ENCODE measurements at places on chromosomes 5 and 9.

DNA sequence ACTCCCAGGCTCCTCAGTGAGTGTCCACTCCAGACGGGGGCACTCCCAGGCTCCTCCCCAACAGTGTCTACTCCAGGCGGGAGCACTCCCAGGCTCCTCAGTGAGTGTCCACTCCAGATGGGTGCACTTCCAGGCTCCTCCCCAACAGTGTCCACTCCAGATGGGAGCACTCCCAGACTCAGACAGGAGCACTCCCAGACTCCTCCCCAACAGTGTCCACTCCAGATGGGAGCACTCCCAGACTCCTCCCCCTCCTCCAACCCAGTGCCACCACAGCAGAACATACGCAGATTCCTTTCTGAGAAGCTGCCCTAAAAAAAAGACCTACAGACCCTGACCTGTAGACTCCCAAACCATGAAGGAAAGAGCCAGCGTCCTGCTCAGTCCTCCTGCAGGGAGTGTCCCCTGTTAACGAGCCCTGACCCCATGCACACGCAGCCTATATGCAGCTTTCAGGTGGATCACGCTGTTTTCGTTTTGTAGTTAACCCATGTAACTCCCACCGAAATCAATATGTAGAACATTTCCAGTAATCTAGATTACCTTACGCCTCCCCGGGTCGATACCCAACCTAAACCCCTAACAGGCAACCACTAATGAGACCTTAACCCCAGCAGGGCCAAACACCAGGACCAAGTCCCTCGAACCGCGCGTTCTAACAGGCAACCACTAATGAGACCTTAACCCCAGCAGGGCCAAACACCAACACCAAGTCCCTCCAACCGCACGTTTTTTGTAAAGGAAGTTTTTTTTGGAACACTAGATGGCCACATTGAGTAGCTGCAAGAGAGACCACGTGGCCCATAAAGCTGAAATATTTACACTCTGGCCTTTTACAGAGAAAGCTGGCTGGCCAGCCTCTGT is 15.7 kb downstream of the PNPLA7 start:
- peak; percentile 50 for DNase-seq

DNA sequence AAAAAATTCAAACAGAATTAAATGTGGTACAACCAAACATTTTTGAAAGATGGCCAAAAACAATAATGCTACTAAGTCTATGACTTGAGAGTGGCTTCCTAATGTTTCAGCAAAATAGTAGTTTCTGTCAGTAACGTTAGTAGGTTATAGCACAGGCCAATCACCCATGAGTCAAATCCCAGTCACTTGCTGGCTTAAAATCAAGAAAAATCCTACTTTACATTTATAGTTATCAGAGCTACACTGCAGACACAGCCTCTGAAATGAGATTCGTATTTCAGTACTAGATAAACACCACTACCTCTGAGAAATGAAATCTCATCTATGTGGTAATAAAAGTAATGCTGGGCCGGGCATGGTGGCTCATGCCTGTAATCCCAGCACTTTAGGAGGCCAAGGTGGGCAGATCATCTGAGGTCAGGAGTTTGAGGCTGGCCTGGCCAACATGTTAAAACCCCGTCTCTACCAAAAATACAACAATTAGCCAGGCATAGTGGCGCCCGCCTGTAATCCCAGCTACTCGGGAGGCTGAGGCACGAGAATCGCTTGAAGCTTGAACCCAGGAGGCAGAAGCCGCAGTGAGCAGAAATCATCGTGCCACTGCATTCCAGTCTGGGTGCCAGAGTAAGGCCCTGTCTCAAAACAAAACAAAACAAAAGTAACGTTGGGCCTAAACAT is 6.1 kb downstream of the ZDHHC21 start:
- DNase-seq, result no peak

GRCh38 chr9:130451509-130452388 is 7.0 kb downstream of the ASS1 start:
- peak; percentile 73 for DNase-seq

DNA sequence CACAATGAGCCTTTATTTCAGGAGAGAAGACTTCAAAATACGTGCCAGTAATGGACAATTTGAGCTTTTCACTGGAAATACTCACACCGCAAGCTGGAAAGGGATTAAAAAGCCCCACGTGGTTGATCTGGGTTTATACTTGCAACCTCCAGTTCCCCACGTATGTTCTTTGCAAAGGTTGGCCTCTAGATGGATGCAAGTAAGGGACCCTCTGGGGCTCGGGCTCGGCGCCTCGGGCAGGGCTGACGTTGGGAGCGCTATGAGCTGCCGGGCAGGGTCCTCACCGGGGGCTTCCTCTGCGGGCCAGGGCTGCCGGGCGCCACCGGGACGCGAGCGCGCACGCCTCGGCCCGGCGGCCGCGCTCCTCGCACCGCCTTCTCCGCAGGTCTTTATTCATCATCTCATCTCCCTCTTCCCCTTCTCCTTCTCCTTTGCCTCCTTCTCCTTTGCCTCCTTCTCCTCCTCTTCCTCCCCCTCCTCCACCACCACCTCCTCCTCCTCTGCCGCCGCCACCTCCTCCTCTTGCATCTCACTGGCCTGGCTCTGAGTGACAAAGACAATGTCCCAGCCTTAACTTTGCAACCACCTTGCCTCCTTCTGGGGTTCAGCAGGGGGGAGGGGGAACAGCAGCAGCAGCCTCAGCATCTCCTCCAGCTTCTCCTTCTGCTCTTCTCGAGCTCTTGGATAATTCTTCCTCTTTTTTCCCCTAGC is 701 bp upstream of the ZNF462 start:
- DNase-seq, result no peak

- DNase-seq, result no peak
These were observed 35.5 kb downstream of the RFK start for GRCh38 chr9:76358628-76359280.

GRCh38 chr9:69549310-69550202 is 122.6 kb downstream of the APBA1 start:
- peak; percentile 36 for DNase-seq

DNA sequence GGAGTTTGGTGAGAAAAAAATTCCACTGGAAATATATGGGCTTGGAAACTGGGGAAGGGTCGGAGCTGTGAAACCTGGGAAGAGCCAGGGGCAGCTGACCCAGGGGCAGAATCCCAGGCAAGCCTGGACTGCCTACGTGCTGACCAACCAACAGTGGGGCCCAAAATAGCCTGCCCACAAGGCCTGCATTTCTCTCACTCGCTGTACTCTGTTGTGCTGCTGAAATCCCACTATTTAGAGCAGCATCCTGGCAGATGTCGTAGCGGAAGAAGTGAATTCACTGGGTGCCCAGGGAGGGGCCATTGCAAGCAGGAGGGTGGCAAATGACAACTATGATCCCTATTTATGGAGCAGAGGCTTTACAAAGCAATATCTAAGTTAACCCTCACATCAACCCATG is 9.5 kb downstream of the GDNF start:
- no peak for DNase-seq

DNA sequence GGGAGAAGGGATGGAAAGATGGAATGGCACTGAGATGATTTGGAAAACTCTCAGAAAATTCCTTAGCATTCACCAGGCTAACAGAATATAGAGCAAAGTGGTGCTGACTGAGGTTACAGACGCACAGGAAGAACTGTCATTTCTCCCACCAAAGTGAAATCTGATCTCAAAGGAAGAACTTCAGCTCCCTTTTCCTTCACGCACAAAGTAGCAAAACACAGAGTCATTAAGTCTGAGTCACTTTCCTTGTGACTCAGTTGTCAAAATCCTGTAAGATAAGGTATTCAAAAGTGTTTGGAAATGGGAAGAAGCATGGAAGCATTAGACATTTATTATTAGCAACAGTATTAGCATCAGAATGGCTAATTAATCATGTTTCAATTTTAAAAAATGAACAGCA is 11.7 kb downstream of the MPDZ start:
- no peak for DNase-seq

- no peak for DNase-seq
These were observed 30.6 kb downstream of the PLPP7 start for GRCh38 chr9:131320031-131320685.

- no peak for DNase-seq
These were observed 854 bp upstream of the ARL15 start for GRCh38 chr5:54311176-54311677.

DNA sequence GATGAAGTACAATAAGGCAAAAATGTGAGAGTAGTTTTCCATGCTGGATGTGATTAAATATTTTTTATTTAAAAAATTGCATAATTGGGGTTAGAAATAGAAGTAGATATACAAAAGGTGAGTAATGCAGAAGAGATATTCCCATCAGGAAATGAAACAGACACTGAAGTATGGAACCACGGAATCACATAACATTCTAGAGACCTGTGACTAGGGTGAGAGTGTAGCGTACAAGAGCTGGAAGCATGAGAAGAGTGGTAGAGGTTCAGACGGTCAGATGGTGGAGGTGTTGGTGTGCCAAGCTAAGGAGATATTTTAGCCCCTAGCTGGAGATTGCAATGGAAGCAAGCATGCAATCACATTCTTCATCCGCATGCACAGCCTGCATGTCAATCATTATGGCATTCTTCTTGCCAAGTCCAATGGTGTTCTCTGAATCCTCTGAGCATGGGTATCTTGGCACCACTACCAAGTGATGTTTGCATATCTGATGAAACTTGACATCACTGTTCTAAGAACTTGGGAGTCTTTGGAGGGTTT is 587.8 kb downstream of the PSAT1 start:
- no peak for DNase-seq

GRCh38 chr5:102249381-102249780 is 46.7 kb downstream of the SLCO4C1 start:
- DNase-seq, result no peak

- no peak for DNase-seq
These were observed 61.3 kb upstream of the EPB41L4B start for GRCh38 chr9:109382182-109382581.

GRCh38 chr9:38035873-38036272 is 33.2 kb downstream of the SHB start:
- DNase-seq, result no peak

DNA sequence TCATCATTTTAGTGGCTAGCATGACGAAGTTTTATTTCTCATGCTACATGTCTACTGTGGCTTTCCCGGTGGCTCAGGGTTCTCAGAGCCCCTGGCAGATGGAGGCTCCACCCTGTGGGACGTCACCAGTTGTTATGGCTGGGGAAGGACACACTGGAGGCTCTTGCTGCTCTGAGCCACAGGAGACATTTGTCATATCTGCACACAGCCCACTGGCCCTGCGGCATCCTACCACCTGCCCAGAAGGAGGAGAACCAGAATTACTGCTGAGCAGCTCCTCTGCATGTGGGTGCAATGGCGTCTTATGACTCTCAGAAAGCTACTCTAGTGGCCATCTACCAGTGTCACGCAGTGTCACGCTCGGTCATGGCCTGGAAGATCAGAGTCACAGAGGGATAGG is 6.6 kb downstream of the OR13J1 start:
- no peak for DNase-seq

DNA sequence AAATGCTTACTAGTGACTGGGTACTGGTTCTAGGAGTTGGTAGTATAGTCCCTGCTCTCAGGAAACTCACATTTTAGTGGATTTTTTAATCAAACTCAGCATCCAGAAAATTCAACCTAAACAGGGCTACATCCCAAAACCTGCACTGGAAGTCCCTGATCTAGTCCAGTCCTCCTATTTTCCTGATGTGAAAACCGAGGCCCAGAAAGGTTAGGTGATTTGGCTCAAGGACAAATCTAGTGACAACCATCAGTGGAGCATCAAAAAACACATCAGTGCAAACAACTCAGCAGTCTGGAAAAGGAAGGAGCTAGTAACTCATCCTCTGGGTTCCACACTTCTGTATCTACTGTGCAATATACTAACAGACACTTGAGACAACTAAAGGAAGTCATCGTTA is 38.2 kb downstream of the SERINC5 start:
- no peak for DNase-seq

GRCh38 chr9:95780121-95780520 is 95.4 kb upstream of the ERCC6L2 start:
- no peak for DNase-seq

DNA sequence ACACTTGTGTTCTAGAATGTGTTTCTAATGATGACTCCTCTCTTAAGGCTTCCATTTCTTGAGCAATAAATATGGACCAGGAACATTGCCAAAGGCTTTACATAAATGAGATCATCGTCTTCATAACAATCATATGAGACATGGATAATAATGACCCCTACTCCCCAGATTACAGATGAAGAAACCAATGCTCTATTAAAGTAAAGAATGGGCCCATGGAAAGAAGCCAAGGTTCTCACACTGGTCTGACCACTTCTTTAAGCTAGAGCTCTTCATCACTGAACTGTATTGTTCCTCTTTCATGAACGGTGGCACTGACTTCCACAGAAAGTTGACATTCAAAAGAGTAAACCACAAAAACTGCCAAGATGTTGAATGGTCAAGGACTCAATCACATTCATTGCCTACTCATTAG is 65.3 kb downstream of the MARCHF3 start:
- no peak for DNase-seq

DNA sequence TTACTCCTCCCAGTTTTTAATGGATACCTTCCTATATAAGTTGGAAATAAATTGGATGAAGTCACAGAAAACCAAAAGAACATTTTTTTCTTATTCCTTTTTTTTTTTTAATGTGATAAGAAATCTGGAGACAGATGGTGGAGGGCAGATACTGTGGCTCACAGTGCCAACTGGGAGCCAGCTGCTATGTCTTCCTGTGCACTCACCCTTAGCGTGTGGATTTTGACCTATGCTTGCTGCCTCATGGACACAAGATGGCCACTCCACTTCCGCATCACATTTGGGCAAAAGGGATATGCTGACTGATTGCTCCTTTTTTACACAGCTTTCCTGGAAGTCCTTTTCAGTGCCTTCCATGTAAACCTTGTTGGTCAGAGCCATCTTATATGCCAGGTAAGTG is 342.6 kb downstream of the MAN2A1 start:
- DNase-seq, result no peak

DNA sequence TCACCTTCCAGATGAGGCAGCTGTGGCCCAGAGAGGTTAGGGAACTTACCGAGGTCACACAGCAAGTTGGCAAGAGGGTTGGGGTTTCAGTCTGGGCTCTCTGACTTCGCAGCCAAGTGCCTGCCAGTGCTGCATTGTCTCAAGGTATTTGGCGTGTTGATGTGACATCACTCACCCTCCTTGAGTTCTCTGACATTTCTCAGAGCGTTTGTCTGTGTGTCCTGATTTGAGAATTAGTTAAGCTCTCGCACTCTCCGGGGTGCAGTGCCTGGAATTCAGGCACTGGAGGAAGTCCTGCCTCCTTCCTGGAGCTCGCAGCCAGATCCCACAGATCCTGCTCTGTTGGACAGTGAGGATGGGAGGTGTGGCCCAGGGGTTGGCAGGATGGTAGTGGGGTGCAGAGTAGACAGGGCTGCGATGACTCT is 25.7 kb downstream of the WWC1 start:
- DNase-seq, result no peak

GRCh38 chr5:173281910-173282309 is 46.3 kb downstream of the STC2 start:
- no peak for DNase-seq

DNA sequence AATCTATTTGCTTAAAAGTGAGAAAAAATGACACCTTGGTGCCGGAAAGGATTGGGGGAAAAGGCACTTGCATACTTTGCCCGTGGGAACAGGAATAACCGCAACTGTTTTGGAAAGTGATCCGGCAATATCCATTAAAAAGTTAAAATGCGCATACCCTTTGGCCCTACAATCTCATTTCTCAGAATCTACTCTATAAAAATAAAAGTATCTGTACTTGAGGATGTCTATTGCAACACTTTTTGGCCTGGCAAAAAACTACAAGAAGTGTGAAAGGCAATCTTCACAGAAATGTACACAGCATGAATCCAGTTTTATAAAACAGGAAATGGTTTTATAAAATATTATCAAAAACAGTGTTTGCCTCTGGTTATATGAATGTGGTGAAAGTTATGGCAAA is 58.3 kb upstream of the NFIL3 start:
- no peak for DNase-seq

- no peak for DNase-seq
These were observed 114.7 kb upstream of the GDNF start for GRCh38 chr5:37954561-37954960.
